ENCODE measurements at places on chromosomes 6 and 20. TPM values are rescaled to one million over a fixed set of nuclear protein-coding genes. Genes with fewer than 3 reads are reported as not detected.
A peak's percentile ranks its signal among the peaks of the same experiment; 100 is the strongest.

Gene UFL1
- 23.0 TPM for total RNA-seq

Gene MUCL3
- not detected for total RNA-seq

Gene MAK
- 0.71 TPM for total RNA-seq

Gene TSPO2
- not detected for total RNA-seq

GRCh38 chr20:22810626-22811569, 224.2 kb upstream of the SSTR4 start:
- DNase-seq = no peak

GRCh38 chr6:83827050-83827449, 26.1 kb upstream of the RIPPLY2 start:
- no peak for DNase-seq

DNA sequence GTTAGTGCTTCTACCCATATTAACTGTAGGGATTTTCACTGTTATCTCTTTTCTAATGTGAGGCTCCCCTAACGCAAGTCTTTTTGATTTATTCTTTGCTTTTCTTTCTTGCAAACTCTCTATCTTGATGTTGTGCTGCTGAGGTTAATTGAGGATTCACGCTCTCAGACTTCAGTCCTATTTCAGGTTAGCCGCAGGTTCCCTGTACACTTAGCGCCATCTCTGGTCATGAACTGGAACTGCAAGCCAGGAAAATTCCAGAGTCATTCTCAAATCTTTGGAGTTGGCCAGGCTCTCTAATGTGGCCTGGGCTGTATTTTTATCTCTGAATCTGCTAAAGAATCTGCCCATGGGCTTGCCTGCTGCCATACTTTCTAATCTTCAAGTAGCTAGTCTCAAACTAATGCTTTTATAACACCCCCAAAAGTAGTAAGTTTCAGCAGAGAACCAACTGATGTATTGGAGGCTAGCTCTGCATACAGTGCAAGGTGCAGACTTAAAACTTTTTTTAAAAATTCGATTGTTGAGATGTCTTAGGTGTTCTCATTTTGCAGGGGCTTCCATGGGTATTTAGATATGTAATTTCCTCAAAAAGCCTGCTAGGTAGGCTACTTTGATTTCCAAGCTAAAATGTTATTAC, 91.1 kb upstream of the OPRM1 start:
- DNase-seq = no peak

DNA sequence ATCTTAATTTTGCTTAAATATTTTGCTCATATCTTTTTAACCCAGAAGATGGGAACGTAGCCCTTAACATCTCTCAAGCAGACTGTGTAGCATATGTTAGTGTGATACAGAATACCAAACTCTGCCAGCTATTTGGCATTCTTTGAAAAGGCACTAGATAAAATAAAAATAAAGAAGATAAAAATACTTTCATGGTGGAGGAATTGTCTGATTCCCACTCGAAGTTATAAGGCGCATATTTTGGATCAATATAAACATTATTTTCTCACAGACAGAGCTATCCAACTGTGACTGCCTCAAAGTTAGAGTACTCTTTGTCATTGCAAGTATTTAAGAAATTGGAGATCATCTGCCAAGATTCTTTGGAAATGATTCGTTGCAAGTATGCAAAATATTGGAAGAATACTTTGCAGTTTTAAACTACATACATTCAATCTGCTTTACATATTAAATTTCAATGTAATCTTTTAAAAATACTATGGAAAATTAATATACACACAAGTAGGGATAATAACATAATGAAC, 10.8 kb upstream of the EEF1E1 start:
- no peak for DNase-seq

DNA sequence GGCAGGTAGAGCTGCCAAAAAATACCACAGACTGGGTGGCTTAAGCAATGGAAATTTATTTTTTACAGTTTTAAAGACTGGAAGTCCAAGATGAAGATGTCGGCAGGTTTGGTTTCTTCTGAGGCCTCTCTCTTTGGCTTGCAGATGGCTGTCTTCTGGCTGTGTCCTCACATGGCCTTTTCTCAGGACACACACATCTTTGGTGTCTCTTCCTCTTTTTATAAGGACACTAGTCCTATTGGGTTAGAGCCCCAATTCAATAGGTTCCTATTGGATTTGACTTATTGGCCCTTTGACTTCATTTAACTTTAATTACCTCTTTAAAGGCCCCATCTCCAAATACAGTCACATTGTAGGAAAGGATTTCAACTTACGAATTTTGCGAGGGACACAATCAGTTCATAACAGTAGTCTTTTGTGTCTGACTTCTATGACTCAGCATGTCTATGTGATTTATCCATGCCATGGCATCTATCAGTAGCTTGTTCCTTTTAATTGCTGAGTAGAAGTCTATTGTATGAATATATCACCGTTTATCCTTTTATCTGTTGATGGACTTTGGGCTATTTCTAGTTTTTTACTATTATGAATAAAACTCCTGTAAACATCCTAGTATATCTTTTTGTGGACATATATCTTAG, 11.0 kb upstream of the TCP11 start:
- no peak for DNase-seq

GRCh38 chr6:30647242-30648116, 546 bp downstream of the C6orf136 start:
- DNase-seq = peak; percentile 93

DNA sequence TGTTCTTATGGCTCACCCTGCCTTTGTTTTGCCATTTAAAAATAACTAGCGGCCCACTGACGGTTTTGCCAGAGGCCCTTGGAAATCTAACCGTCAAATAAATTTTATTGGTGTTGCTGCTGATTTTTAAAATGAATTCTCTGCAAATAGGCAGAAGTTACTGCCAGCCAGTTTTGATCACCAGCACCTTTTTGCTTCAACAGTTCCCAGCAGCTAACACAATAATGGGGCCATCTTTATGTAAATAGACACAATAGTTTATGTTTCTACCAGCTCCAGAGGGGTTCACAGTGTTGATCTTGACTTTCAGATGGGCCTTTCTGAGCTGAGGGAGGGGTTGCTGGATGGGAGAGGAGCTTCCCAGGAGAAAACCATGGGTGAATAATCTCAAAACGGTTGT, 11.2 kb downstream of the CD83 start:
- DNase-seq = no peak

GRCh38 chr6:52423448-52423847, 3.3 kb downstream of the EFHC1 start:
- DNase-seq = no peak
